ENCODE measurements at places on chromosomes 11 and 22. TPM values are rescaled to one million over a fixed set of nuclear protein-coding genes. Genes with fewer than 3 reads are reported as not detected.

GRCh38 chr11:108117746-108118371 is 3.5 kb upstream of the ACAT1 start:
- H3K27ac ChIP-seq = no peak overlapping the region
- H3K36me3 ChIP-seq = peaks cover 3% of the 10 kb centered on the region
- no peak overlapping the region for H3K4me3 ChIP-seq
- H3K4me1 ChIP-seq = peaks cover 25% of the 10 kb centered on the region

GRCh38 chr11:69598147-69598546 is 42.8 kb upstream of the CCND1 start:
- H3K27me3 ChIP-seq = peaks cover 2% of the 10 kb centered on the region
- no peaks in the 10 kb centered on the region for H3K4me1 ChIP-seq
- no peak for DNase-seq
- H3K27ac ChIP-seq = no peak overlapping the region
- H3K36me3 ChIP-seq = no peaks in the 10 kb centered on the region

GRCh38 chr11:111500481-111500880 is 11.7 kb downstream of the BTG4 start:
- H3K27me3 ChIP-seq = peaks cover 63% of the 10 kb centered on the region
- H3K4me3 ChIP-seq = no peak overlapping the region
- no peak for DNase-seq

GRCh38 chr11:83459798-83460197 is 173.6 kb upstream of the CCDC90B start:
- H3K4me3 ChIP-seq = no peak overlapping the region
- no peaks in the 10 kb centered on the region for H3K27me3 ChIP-seq
- H3K36me3 ChIP-seq = no peaks in the 10 kb centered on the region
- no peaks in the 10 kb centered on the region for H3K4me1 ChIP-seq
- DNase-seq = no peak

- no peak overlapping the region for H3K4me3 ChIP-seq
- no peaks in the 10 kb centered on the region for H3K36me3 ChIP-seq
- H3K27ac ChIP-seq = no peak overlapping the region
- DNase-seq = no peak
- no peaks in the 10 kb centered on the region for H3K27me3 ChIP-seq
- H3K4me1 ChIP-seq = no peaks in the 10 kb centered on the region
Measured at GRCh38 chr11:94853836-94854235, 85.7 kb downstream of the AMOTL1 start.

DNA sequence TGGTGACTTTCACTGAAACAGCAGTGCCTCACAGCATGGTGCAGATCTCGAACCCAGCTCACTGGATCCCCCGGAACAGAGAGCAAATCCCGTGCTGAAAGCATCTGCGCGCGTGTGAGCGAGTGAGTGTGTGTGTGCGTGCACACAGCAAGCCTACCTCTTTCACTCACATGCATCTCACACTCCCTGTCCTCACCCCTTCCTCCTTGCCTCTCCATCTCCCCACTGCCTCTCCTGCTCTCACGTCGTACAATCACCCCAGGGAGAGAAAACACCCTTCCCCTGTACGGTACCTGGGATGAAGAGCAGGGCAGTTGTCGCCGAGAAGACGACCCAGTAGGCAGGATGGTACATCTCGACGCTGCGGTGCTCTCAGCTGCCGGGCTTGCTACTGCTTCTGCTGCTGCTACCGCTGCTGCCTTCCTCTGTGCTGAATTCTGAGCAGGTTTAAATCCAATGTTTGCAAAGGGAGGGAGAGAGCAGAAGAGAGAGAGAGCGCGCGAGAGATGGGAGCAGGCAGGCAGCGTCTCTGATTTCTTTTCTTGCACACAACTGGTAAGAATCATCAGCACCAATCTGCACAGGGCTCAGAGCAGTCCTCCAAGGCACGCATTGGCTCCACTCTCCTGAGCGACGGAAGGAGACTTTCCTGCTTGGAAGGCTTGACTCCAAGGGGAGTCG is at the start of gene OPCML:
OPCML (minus strand) TSS at position 531 of the 681 bp plus-strand sequence.
- no peak within 1 kb of the TSS for H3K4me3 ChIP-seq
- H3K27me3 ChIP-seq = peaks cover 37% of the 10 kb centered on the region
- no peak within 1 kb of the TSS for H3K27ac ChIP-seq
- DNase-seq = no peak

GRCh38 chr11:75689863-75690609 is 21.2 kb upstream of the MAP6 start:
- peaks cover 8% of the 10 kb centered on the region for H3K4me1 ChIP-seq
- peaks cover 10% of the 10 kb centered on the region for H3K36me3 ChIP-seq
- DNase-seq = no peak
- no peak overlapping the region for H3K27ac ChIP-seq
- H3K4me3 ChIP-seq = no peak overlapping the region

- no peaks in the 10 kb centered on the region for H3K36me3 ChIP-seq
- no peak overlapping the region for H3K4me3 ChIP-seq
- H3K4me1 ChIP-seq = peaks cover 10% of the 10 kb centered on the region
Measured at GRCh38 chr22:46088541-46089311, 61.6 kb upstream of the PPARA start.

DNA sequence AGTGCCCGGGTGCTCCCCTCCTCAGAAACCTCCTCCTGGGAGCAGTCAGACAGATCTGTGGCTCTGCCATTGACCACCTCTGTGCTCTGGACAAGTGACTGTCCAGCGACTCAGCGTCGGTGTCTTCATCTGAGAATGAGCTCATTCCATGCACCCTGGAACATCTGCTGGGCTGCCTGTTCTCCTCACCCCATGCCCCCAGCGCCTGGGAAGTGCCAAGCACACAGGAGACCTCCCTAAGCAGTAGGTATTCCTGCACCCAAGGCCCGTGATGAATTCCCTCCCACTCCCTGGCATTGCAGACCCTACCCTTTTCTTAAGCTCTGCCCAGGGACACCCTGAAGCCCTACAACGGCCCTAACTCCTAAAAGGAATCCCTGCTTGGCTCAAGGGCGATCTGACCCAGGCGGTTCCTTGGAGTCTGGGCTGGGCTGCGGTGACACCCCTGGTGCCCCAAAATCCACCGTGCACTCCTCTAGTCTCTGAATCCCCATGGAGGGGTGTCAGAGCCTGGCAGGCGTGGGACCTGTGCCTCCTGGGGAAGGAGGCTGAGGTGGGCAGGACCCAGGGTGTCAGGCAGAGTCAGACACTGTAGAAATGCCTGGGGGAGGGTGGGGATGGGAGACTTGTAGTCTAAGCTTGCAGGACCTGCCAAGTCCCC is 92.0 kb downstream of the CEP164 start:
- H3K27ac ChIP-seq = no peak overlapping the region
- peaks cover 9% of the 10 kb centered on the region for H3K27me3 ChIP-seq
- no peaks in the 10 kb centered on the region for H3K4me1 ChIP-seq
- no peaks in the 10 kb centered on the region for H3K36me3 ChIP-seq
- H3K4me3 ChIP-seq = no peak overlapping the region
- DNase-seq = no peak

GRCh38 chr22:24592851-24593558 is at the start of gene LRRC75B:
TSS of gene LRRC75B (minus strand) at chr22:24593073. CDS start at chr22:24593039, 34 bp downstream.
- no peak within 1 kb of the TSS for H3K27ac ChIP-seq
- H3K36me3 ChIP-seq = no peaks in the 10 kb centered on the region
- H3K4me1 ChIP-seq = peaks cover 6% of the 10 kb centered on the region

GRCh38 chr11:21505070-21505469 is 687.8 kb upstream of the ANO5 start:
- no peak for DNase-seq
- H3K27me3 ChIP-seq = no peaks in the 10 kb centered on the region
- no peaks in the 10 kb centered on the region for H3K36me3 ChIP-seq
- H3K27ac ChIP-seq = no peak overlapping the region
- no peaks in the 10 kb centered on the region for H3K4me1 ChIP-seq

GRCh38 chr11:31820438-31820818 is 9.3 kb upstream of the PAX6 start:
- no peak overlapping the region for H3K27ac ChIP-seq
- peaks cover 11% of the 10 kb centered on the region for H3K4me1 ChIP-seq
- H3K27me3 ChIP-seq = peaks cover 82% of the 10 kb centered on the region
- H3K36me3 ChIP-seq = peaks cover 12% of the 10 kb centered on the region
- H3K4me3 ChIP-seq = no peak overlapping the region

DNA sequence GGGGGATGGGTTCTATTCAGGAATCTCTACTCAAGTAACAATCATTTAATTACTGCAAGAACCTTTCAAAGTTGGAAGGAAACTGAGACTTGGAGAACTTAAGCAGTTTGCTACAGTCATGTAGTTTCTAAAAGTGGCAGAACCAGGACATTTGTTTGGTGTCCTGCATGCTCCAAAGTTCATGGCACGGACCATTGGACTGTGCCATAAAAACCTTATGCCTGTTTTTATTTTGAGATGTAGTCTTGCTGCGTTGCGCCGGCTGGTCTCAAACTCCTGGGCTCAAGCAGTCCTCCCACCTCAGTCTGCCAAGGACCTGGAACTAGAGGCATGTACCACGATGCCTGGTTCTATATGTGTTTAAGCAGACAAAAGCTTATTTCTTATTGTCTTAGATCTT is 18.6 kb upstream of the AIFM3 start:
- no peak overlapping the region for H3K4me3 ChIP-seq
- DNase-seq = no peak
- H3K27me3 ChIP-seq = no peaks in the 10 kb centered on the region
- H3K27ac ChIP-seq = no peak overlapping the region

DNA sequence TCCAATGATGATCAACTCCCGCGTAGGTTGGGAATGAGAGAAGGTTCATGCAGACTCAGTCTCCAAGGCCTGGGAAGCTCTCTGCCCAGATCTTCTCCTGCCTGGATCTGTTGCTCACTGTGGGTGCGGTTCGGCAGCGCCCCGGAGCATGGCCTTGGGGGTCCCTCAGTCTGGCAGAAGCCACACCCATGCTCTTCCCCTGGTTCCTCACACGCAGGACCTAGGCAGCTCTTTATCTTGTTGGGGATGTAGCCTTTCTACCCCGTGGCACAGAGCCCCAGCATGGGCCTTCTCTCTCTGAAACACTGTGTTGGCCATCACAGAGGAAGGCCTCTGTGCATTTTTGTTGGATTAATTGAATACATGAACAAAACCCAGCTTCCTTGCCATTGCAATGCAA is 1461.6 kb downstream of the BRD1 start:
- H3K27ac ChIP-seq = no peak overlapping the region
- no peak for DNase-seq
- no peaks in the 10 kb centered on the region for H3K4me1 ChIP-seq
- no peaks in the 10 kb centered on the region for H3K27me3 ChIP-seq

DNA sequence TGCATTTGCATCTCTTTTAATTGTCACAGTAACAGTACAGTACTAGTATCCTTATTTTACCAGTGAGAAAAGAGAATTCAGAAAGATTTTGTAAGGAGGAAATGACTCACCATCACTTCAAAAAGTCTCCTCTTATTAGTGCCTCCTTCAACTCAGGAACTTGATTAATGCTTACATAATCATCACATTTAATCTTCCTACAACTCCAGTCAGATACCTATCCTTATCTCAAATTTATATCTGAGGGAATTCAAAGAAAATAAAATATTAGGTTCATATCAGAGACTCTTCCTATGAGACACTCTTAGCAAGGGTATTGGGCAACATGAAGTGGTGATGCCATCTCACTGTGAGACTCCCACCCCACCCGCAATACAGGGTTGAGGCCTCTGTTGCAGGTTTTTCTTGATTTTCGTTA is 26.1 kb upstream of the CTSC start:
- H3K4me1 ChIP-seq = peaks cover 37% of the 10 kb centered on the region
- DNase-seq = no peak
- H3K4me3 ChIP-seq = no peak overlapping the region
- no peak overlapping the region for H3K27ac ChIP-seq
- no peaks in the 10 kb centered on the region for H3K36me3 ChIP-seq

GRCh38 chr11:44388828-44389657 is 79.1 kb upstream of the ALX4 start:
- no peaks in the 10 kb centered on the region for H3K4me1 ChIP-seq
- no peak overlapping the region for H3K27ac ChIP-seq
- H3K4me3 ChIP-seq = no peak overlapping the region
- no peaks in the 10 kb centered on the region for H3K36me3 ChIP-seq
- peaks cover 25% of the 10 kb centered on the region for H3K27me3 ChIP-seq

GRCh38 chr11:128859563-128860441 is 7.3 kb downstream of the KCNJ1 start:
- no peaks in the 10 kb centered on the region for H3K36me3 ChIP-seq
- peak; percentile 82 for DNase-seq
- H3K4me1 ChIP-seq = peaks cover 8% of the 10 kb centered on the region
- H3K27ac ChIP-seq = no peak overlapping the region
- no peak overlapping the region for H3K4me3 ChIP-seq
- H3K27me3 ChIP-seq = peaks cover 7% of the 10 kb centered on the region

- no peak overlapping the region for H3K4me3 ChIP-seq
- H3K27ac ChIP-seq = no peak overlapping the region
- H3K36me3 ChIP-seq = peaks cover 36% of the 10 kb centered on the region
- DNase-seq = no peak
- H3K4me1 ChIP-seq = peaks cover under 1% of the 10 kb centered on the region
Measured at GRCh38 chr11:33747979-33748378, 11.8 kb upstream of the CD59 start.

DNA sequence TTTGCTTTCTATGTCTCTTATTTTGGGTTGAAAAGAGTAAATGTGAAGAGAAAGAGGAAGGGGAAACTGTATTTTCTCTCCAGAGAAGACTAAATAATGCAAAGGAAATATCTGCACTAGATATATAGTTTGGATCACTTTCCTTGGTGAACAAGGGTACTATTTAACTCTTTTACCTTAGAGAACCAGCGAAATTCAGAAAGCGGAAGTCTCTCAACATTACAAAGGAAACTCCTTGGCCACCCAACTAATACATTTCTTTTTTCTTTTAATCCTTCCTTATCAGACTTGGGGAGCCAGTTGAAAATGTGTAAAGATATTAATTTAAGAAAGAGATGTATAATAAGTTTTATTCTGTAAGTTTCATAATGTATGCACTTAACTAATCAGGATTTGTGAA is 64.2 kb downstream of the SESN3 start:
- H3K27ac ChIP-seq = no peak overlapping the region
- H3K4me1 ChIP-seq = peaks cover 13% of the 10 kb centered on the region
- H3K4me3 ChIP-seq = no peak overlapping the region
- no peak for DNase-seq
- no peaks in the 10 kb centered on the region for H3K27me3 ChIP-seq

DNA sequence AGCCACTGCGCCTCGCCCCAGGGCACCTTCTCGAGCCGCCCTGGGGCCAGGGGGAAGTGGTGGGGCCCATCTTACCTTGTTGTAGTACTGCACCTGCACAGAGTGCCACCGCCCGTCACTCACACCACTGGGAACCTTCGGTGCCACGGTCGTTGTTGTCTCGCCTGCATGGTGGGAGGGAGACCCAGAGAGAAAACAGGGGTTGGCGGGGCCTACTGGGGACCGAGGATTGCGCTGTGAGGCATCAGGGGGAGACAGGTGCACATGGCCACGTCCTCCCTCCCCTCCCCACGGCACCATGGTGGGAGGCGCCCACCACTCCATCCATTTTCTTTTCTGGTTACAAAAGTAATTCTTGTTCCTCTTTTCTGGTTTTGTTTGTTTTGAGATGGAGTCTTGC is 97.8 kb downstream of the TRMU start:
- no peaks in the 10 kb centered on the region for H3K27me3 ChIP-seq
- DNase-seq = no peak
- no peak overlapping the region for H3K27ac ChIP-seq
- no peaks in the 10 kb centered on the region for H3K36me3 ChIP-seq
- H3K4me1 ChIP-seq = peaks cover 12% of the 10 kb centered on the region
- H3K4me3 ChIP-seq = no peak overlapping the region

- H3K27ac ChIP-seq = no peak overlapping the region
- H3K27me3 ChIP-seq = no peaks in the 10 kb centered on the region
- H3K4me3 ChIP-seq = no peak overlapping the region
- no peak for DNase-seq
Measured at GRCh38 chr11:128235426-128235825, 351.9 kb downstream of the ETS1 start.

POU2AF2 gene
- total RNA-seq = not detected

AIP gene
- total RNA-seq = 152 TPM

VPREB1 gene
- not detected for total RNA-seq

PHOX2A gene
- not detected for total RNA-seq

SLN gene
- not detected for total RNA-seq

HOATZ gene
- not detected for total RNA-seq

FGF3 gene
- total RNA-seq = not detected

MMP20 gene
- not detected for total RNA-seq

OR2AG1 gene
- not detected for total RNA-seq

TRAF6 gene
- 12.8 TPM for total RNA-seq

TCN1 gene
- total RNA-seq = not detected

OR56B4 gene
- not detected for total RNA-seq
